Heart left ventricle (tissue), 16 donors: ENCODE measurements at places on chromosomes 5 and 9.

GRCh38 chr5:111223787-111224560 is at the start of gene CAMK4:
Gene CAMK4, plus strand, starts transcription at chr5:111224384. Its CDS starts 100 bp downstream, at chr5:111224484.
- DNase-seq: peak; percentile 58

- DNase-seq: no peak
Observed at GRCh38 chr5:97714424-97714823, 531.4 kb upstream of the RIOK2 start.

DNA sequence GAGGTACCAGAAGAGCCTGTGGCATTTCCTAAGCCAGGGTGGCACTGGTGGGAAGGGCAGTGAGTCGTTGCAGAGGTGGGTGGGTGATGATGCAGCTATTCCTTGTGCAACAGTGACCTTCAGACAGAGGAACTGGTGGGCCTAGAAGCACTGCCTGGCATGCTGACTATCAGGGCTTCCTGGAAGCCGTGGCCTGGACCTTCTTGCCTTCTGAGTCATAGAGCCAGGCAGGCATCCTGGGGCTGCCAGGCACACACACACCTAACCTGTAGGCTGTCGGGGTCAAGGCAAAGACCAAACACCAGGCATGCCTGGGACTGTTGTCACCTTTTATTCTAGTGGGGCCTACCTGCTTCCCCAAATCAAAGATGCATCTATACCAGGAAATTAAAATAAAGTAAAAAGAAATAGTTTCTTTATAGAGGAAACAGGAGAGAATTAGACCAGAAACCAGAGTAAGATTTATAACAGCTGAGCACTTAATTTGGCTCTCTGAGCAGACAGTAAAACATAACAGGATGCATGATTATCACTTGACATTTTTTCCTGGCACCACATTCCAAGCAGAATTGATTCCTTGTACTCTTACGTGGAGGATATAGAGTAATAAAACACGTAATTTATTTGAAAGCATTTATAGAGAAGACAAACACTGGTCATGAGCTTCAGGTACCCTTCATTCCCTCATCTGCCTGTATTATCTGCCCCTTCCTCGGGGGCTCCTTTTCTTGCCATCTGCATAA is 25.1 kb downstream of the NANS start:
- peak; percentile 32 for DNase-seq

GRCh38 chr5:151615431-151615830 is 24.3 kb upstream of the FAT2 start:
- no peak for DNase-seq

GRCh38 chr5:82640916-82641315 is 362.8 kb upstream of the RPS23 start:
- DNase-seq: no peak

- DNase-seq: no peak
Observed at GRCh38 chr5:173234129-173234790, 746 bp downstream of the NKX2-5 start.

DNA sequence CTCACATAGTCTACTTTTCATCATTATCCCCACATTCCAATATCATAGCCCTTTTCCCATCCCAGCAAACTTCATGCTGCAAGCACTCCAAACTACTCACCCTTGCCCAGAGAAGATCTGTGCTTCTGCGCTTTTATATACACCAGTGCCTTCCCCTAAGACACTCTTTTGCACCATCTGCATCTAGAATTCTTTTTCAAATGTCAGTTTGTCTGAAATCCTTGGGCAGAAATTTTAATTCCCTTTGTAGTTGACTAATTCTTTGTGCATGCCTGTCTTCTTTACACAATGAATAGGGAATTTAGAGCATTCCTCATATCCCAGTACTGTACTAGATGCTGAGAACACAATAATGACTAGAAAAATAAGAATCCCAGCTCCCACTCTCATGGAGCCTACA is 298.9 kb downstream of the KCNN2 start:
- no peak for DNase-seq

DNA sequence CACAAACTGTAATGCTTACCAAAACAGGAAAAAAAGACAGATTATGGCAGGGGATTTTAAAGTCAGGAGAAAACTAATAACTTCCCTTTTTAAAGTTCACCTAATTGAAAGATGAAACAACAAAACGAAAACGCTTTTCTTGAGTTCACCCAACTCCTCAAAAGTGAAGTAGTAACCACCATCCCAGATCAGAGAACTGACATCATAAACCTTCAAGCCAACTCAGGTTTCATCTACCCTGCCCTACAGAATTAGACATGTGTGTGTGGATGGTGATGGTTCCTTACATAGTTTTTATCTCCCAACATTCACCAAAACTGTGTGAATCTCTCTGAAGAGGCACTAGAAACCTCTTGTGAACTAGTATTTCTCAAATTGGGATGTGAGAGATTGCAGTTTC is 195.2 kb upstream of the PTGER4 start:
- no peak for DNase-seq

- no peak for DNase-seq
Observed at GRCh38 chr5:108196276-108196675, 185.6 kb downstream of the FBXL17 start.

DNA sequence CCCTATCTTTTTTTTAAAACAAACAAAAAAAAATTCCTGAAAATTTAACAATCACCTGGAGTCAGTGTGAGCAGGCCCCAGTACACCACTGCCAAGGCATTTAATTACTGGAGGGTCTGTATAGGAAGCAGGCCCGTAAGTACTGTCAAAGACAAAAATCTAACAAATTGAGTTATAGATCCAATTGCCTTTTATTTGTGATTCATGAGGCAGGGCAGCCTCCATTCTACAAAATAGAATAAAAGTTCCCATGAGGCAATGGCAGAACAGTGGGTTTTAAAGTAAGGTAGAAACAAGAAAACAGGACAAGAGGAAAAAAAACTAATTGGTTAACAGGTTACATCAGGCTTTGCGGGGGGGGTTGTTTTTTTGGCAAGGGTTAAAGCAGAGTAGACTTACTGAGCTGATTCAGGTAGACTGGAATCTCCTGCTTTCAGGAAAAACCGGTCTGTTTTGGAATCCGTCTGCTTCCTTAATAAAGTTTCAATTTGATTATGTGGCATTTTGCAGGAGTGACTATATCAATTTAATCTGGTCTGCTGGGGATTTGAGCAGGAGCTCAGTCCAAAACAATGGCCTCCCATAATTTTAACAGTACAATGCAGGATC is 48.9 kb downstream of the AUH start:
- no peak for DNase-seq

DNA sequence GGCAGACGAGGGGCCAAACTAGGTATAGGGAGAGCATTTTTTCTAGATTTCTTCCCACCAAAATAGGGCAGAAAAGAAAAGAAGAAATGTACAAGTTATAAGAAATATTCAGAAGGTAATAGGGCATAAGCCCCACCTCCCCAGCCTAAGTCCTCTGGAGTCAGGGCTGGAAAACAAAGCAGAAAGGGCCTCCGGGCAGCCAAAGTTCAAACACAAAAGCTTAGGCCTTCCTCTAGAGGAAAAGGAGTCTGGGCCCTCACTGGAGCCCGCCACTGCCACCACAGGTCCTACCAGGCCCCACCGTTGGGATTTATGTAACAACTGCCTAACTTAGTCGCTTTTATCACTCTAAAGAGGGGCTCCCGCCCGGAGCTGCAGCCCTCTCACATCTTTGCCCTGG is 27.6 kb downstream of the TBC1D2 start:
- DNase-seq: no peak

DNA sequence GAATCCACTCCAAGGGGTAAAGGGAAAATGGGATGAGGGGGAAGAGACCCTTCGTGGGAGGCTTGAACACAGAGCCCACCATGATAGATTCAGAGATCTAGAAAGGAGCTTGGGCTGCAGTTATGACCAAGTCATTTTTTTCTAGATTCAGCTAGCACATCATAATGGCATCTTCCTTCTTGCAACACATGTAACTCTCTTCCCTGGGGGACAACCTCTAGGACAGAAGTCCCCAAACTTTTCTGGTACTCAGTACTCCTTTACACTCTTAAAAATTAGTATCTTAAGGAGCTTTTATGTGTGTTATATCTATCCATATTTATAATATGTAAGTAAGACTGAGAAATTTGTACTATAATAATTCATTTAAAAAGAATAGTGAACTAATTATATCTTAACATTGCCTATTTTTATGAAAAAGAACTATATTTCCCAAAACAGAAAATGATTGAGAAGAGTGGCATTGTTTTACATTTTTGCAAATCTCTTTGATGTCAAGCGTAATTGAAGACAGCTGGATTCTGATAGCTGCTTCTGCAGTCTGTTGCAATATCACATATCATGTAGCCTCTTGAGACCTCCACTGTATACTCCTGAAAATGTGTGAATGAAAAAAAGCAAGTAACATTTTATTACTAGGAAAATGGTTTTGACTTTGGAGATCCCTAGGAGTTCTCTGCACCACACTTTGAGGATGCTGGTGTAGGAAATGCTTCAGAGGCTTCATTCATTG is 875 bp downstream of the ACO1 start:
- DNase-seq: no peak
